Immature natural killer cell (primary cell): ENCODE measurements at places on chromosomes 5 and 9. TPM values are rescaled to one million over a fixed set of nuclear protein-coding genes. Genes with fewer than 3 reads are reported as not detected.

GRCh38 chr9:37011530-37011929, 22.5 kb downstream of the PAX5 start:
- DNase-seq: no peak

DNA sequence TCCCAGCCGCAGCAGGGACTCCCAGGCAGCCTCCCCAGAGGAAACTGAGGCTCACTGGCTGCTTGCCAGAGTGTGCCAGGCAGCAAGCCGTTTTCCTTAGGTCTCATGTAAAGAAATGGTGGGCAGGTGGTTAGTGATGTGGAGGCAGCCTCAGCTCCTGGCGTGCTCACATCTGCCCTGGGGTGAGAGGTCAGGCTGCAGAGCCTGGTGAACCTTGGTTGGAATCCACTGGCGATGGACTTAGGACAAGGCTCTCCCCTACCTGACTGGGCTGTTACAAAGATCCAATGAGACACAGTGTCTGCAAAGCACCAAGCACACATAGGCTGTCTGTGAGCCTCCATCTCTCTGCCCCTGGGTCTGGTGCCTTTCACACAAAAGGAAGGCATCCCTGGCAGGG, 30.9 kb downstream of the LHX6 start:
- no peak for DNase-seq

DNA sequence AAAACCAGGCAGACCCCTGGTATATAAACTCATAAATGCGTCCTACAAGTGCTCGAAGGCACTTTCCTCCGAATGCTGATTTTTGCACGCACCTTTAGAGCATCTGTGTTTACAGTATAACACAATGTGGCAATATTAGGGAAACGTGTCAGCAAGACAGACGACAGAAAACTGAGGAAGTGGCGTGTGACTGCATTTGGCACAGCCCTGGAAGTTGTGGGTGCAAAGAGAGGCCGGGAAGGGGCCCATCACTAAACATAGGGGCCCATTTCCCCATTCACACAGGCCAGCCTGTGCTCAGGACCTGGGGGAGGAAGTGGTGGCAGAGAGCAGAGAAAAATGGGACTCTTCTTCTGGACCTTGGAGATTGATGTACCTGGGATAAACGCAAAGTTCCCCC, 48.2 kb downstream of the RASGEF1C start:
- DNase-seq: no peak

GRCh38 chr5:14528926-14529325, 52.7 kb upstream of the OTULINL start:
- no peak for DNase-seq

GRCh38 chr5:93805616-93806379, 64.4 kb upstream of the POU5F2 start:
- no peak for DNase-seq

DNA sequence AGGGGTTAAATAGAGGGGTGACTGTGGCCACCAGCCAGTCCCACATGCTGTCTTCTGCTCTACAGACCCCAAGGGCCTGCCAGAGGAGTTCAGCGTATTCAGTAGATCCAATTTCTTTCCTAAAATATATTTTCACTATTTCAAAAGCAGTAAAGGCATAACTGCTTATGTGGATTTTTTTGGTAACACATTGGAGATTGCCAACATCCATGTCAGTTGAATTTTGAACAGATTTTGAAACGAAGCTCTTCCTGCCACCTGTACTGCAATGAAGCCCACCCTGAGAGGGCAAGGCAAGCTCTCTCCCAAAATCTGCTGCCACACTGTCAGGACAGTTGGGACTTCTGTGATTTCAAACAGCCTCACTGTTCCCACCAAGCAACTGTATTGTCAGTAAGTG, 37.1 kb upstream of the SARDH start:
- no peak for DNase-seq

- no peak for DNase-seq
Observed at GRCh38 chr5:72407541-72407940, 87.4 kb downstream of the PTCD2 start.

PPP1R26 gene
- 0.29 TPM for polyA plus RNA-seq

CYSRT1 gene
- not detected for polyA plus RNA-seq

ABO gene
- not detected for polyA plus RNA-seq

OLFM1 gene
- polyA plus RNA-seq: not detected

ICE1 gene
- polyA plus RNA-seq: 13.5 TPM

PNPLA7 gene
- polyA plus RNA-seq: 0.24 TPM
